ENCODE measurements at places on chromosomes 5 and 9.
A peak's percentile ranks its signal among the peaks of the same experiment; 100 is the strongest.

DNA sequence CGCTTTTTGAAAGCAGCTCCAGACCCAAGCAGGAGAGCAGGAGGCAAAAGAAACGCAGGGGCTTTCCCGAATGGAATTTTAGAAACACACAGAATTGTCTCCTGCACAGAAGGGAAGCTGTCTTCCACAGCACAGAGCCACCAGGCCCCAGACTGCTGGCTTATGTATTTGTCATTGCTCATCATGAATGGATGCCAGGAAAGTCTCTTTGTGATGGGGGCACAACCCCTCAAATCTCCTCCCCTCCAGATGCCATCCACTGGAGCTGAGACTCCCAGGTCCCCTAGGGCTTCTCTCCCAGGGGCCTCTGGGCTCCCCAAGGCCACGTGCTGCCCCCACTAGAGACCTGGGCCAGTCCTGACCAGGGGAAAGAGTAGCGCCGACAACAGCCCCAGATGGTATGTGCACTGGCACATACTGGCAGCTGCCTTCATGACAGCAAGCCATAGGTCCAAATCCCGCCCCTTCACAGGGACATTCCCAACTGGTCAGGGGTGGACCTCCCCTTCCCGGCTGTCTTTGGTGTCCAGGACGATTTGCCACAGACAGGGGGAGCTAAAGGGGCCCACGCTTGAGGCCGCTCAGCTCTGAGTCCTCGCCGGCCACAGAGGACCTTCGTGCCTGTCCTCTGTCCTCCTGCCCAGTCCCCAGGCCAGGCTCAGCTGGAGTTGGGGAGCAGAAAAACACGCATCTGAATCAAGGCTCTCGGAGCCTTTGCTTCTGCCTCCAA lies 127.8 kb downstream of the KCNIP1 start:
- no peak for DNase-seq

DNA sequence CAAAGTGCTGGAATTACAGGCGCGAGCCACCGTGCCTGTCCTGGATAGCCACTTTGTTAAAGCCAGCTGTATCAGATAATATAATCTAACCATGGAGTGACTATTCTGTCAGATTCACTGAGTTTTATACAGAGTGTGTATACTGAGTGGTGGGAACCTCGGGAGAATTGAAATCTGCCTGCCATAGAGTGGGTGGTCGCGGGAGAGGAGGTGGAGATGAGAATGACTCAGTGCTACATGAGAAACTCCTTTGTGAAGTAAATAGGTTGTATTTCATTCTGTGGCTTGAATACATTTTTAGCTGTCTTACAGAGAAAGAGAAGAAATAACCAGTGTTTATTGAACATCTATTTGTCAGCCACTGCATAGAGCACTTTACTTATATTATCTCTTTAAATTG lies 26.4 kb downstream of the ATP6V0E1 start:
- no peak for DNase-seq

- peak; percentile 23 for DNase-seq
Observed at GRCh38 chr5:67648201-67648671, 451.6 kb upstream of the CD180 start.

GRCh38 chr9:107888773-107889227 lies 399.2 kb upstream of the KLF4 start:
- no peak for DNase-seq

GRCh38 chr5:143581147-143581546 lies 177.7 kb upstream of the NR3C1 start:
- no peak for DNase-seq

DNA sequence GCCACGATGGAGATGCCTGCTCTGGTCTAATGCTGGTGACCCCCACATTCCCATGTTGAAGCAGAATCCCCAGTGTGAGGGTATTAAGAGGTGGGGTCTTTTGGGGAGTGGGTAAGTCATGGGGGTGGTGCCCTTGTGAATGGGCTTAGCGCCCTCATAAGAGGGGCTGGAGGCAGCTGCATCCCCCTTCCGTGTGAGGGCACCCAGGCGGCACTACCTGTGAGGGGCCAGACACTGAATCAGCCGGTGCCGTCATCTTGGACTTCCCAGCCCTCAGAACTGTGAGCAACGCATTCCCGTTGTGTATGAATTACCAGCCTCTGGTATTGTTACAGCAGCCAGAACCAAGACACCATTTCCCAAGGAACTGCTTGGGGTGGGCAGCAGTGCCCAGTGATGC lies 27.0 kb upstream of the RNF130 start:
- DNase-seq = no peak

- peak; percentile 70 for DNase-seq
Observed at GRCh38 chr9:18071651-18072060, 402.3 kb upstream of the ADAMTSL1 start.

- no peak for DNase-seq
Observed at GRCh38 chr5:36777105-36777757, 99.3 kb upstream of the NIPBL start.

GRCh38 chr9:33818847-33819500 lies 2.0 kb downstream of the UBE2R2 start:
- DNase-seq = peak; percentile 40

GRCh38 chr5:10761185-10761932 lies at the start of gene DAP:
TSS of gene DAP (minus strand) at chr5:10761234. CDS start at chr5:10761068, 166 bp downstream.
- peak; percentile 35 for DNase-seq

GRCh38 chr9:34571481-34571810 lies 18.1 kb downstream of the CNTFR start:
- no peak for DNase-seq

DNA sequence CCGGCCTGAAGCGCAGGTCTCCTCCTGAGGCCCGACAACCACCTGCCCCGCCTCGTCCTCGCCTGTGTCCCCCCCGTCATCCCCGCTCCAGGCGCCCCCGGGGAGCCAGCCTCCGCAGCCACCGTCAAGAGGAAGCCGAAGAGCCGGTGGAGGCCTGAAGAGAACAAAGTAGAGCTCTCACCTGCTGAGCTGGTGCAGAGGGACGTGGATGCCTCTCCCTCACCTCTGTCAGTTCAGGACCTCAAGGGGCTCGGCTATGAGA lies 169.9 kb downstream of the HINT1 start:
- no peak for DNase-seq

- no peak for DNase-seq
Observed at GRCh38 chr5:73233053-73233460, 60.1 kb downstream of the TMEM174 start.

- peak; percentile 3 for DNase-seq
Observed at GRCh38 chr5:5523066-5523505, 100.6 kb downstream of the ICE1 start.

- DNase-seq = no peak
Observed at GRCh38 chr5:110435207-110435606, 291.3 kb downstream of the TMEM232 start.

GRCh38 chr9:70563431-70564204 lies 149.2 kb upstream of the KLF9 start:
- DNase-seq = no peak

DNA sequence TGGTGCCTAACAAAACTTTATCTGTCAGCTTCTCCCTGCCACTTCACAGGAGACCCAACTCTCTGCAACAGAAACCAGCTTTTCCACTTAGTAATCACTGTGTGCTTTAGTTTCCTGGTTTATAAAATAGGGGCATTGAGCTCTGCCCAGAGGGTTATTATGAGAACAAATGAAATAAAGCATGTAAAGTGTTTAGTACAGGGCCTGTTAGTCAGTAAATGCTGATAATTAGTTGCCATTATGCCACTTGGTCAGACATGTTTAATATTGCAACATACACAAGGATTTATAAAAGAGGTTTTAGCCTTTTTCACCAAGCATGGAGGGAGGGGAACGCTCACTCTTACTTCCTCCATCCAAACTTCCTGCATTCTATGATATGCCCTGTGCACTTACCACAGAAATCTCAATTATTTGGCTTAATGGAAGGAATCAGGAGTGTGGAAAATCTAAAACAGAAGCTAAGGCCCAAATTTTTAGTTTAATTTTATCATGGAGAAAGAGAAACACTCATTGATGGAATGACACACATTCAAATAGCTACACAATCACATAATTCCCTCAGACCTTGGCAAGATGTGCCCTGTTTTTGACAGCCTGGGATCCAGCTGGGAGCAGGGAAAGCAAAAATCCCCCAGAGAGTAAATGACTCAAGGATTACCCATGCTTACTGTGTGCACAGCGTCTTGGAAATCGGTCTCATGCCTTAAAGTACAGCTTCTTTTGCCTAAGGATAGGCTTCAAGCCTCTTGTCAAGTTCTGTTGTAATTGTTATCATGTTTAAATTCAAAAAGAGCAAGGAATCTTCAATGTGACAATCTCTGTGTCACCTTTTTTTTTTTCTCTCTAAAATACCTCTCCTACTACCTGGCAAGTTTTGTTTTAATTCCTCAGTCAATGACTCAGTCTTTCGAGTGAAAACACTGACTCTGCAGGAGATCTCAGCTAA lies 34.0 kb downstream of the ZNF474 start:
- DNase-seq = peak; percentile 92

DNA sequence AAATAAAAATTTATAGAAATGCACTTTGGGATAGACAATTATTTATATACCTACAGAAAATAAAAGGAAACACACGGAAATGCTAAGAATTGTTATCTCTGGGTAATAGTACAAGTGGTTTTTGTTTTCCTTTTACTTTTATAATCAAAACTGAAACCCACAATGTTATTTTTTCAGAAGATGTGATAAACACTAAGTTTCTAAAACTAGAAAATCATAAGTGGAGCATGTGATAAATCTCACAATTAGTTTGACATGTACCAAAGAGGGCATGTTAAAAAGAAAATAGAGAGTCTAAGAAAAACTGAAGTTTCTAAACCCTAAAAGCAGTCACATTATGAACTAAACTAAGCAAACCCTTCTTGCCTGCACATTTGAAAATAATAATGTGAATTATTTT lies 61.1 kb downstream of the OXCT1 start:
- no peak for DNase-seq

DNA sequence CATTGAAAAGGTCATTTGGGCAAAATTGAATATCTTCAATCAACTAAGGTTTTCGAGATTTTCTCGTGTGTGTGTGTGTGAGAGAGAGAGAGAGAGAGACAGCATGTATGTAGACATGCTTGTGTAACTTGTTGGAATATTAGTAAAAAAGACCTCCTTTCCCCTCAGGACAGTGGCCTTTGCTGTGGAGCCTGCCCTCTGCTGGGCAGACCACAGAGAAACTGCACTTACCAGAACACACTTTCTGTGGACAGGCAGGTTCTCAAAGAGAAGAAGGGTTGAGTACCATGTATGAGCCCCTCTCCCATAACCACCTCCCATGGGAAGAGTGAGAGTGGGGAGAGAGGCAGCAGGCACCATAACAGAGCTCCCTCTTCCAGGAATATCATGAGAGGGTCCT lies 45.6 kb downstream of the CFAP90 start:
- no peak for DNase-seq

- DNase-seq = no peak
Observed at GRCh38 chr5:81787474-81788242, 36.8 kb upstream of the SSBP2 start.

GRCh38 chr9:105694190-105694847 lies at the start of gene TMEM38B:
TSS of gene TMEM38B (plus strand) at chr9:105694541. CDS start at chr9:105694661, 120 bp downstream.
- DNase-seq = peak; percentile 16

DNA sequence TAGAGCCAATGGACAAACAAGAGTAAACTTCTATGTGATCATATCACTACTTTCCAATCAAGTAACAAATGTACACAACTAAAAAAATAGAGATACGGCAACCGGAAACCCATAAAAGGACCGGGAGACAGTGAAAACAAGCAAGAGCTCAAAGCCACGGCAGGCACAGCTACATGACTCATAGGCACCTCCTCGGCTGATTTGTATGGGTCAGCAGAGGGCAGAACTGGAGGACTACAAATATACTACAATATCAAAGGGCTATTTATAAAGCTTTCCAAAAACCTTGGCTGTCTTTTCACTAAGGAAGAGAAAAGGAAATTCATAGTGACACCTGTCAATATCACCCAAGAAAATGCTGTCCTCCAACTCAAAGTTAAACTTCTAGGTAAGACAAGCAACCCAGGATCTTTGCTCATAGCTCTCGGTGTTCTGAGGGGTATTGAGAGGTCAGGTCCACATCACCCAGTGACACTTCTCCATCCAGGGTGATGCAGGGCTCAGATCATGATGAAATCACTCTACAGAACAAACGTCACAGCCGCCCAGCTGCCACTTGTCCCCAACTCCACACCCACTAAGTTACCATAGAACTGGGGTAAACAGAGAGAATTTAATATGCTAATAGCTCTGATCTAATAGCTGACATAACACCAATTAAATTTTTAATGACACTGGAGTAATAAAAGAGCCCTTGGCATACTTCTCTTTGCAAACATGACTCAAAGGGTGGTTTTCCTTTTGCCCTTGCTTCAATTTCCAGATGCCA lies 41.3 kb downstream of the PFDN1 start:
- peak; percentile 64 for DNase-seq

- DNase-seq = no peak
Observed at GRCh38 chr5:107090506-107090905, 580.2 kb downstream of the EFNA5 start.

GRCh38 chr9:85743275-85744128 lies 1.7 kb upstream of the AGTPBP1 start:
- peak; percentile 92 for DNase-seq

DNA sequence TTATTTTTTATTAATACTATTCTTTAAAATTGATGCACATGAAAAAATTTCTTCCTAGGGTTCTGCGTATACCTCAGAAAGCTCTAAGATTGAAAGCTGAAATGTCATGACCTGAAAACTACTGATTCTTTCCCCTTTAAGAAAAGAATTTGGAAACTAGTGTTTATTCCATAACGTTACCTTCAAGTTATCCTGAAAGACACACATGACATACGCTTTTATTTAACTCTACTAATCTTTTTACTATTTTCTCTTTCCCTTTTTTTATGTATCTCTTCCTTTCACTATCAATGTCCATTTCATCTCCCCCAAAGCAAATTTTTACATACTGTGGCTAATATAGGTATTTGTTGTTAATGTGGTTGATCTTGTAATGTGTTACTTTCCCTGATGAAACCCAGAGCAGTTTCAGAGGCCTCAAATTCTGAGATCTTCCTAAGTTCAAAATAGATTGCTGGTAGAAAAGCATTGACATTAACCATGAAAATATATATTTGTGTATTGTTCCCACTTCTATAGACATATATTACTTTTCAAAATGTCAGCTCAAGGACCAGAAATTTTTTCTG lies 7.4 kb downstream of the NIPBL start:
- DNase-seq = no peak

DNA sequence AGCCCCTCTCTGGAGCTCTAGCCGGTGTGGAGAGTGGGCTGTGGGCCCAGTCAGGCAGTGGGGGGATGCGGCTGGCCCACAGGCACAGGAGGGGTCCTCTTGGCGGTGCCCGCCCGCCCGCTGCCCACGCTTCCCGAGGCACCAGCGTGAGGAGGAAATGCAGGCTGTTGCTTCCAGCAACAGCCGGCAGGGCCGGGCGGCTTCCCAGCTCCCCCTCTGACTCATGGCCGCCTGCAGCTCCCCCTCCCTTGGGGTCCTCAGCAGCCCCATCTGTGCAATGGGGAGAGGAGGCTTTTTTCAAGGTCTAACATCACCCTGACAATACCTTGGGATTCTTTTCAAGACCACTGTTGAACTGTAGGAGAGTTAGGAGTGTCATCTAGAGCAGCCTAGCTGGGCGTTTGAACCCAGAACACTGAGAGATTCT lies 10.4 kb downstream of the CXXC5 start:
- no peak for DNase-seq

DNA sequence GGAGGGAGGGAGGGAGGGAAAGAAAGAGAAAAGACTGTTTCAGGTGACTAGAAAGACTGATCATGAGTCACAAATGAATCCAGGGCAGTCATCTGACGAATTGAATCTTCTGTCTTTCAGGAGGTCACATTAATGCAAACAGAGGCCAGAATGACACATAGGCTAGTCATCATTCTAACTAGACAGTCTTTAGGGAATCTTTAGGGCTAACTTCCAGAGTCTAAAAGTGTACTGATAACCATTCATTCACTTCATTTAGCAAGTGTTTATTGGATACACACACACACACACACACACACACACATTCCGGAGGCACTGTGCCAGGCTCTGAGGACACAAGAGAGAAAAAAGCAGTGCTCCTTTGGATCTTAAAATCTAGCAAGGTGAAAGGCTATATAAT lies 156.7 kb downstream of the EBF1 start:
- peak; percentile 92 for DNase-seq

Data from HS-5 (cell line).